Ovary (tissue), 10 donors: ENCODE measurements at places on chromosomes 1 and 21. TPM values are rescaled to one million over a fixed set of nuclear protein-coding genes. Genes with fewer than 3 reads are reported as not detected.

Gene HTR6
- total RNA-seq = not detected

Gene NOL9
- total RNA-seq = 16.2 TPM

Gene HSD3B2
- 0.23 TPM for total RNA-seq

DNA sequence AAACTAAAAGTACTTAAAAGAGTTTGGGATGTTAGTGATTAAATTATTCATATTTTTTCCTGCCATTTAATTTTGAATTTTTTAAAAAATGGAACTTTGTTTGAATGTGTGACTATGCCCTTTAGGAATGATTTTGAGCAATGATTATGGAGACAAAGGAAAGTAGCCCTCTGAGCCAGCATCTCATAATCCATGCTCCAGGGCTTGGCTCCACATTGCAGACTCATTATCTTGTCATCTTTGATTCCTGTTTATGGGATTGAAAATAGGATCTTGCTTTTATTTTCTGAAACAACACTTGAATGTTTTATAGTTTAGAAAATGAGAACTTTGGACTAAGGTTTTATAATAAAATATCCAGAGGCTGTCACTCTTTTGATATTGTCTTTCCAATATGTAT lies 14.5 kb downstream of the AXDND1 start:
- DNase-seq = no peak

DNA sequence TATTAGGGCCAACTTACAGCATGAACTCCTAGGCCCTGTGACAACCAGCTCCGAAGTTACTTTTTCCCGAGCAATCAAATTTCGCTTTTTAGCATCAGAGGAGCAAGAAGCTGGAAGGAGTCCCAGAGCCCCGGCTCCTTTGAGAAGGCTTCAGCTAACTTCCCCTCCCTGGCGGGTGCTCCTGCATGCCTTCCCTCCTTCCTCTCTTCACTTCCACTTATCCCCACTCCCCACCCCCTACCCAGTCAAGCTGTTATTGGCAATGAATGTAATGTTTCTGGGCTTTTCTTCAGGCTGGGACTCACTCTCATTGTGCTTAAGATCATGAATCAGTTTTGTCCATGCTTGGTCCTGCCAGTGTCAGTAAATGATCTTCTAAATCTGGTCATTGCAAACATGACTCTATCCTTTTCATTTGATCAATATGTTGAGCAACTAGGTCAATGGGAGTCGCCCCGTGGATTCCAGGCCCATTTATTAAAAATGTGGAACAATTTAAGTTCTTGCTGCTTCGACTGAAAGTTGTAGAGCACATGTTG lies 94.5 kb upstream of the TSPAN2 start:
- peak; percentile 59 for DNase-seq

- DNase-seq = no peak
Measured at GRCh38 chr1:167826127-167826526, 87.8 kb downstream of the ADCY10 start.

DNA sequence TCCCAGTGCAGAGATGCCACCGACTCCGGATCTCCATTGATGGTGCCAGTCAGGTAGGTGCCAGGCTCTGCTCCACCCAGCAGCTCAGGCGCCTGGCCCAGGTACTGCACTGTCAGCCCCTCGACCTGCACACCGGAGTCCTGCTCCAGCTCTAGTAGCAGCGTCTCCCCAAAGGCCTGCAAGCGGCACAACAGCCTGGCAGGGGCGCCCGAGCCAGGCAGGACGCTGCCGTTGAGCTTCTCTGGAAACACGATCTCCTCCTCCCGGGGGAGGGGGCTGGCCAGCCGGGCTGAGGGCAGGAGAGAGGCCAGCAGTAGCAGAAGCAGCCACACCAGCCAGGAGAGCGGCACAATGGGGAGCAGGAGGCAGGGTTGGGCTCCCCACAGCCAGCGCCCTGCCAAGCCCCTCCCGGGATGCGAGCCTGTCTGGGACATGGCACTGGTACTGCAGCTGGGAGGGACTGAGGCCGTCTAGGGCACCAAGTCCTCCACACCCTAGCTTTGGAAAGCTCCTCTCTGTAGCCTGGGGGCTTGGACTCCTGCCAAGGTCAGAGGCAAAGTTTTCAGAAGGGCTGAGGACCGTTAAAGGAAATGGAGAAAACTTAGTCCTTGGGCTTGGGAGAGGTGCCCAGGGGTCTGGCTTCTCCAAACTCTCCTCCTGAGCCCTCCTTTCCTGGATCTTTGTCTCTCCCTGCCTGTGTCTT lies 509 bp downstream of the ADAMTS4 start:
- peak; percentile 50 for DNase-seq

DNA sequence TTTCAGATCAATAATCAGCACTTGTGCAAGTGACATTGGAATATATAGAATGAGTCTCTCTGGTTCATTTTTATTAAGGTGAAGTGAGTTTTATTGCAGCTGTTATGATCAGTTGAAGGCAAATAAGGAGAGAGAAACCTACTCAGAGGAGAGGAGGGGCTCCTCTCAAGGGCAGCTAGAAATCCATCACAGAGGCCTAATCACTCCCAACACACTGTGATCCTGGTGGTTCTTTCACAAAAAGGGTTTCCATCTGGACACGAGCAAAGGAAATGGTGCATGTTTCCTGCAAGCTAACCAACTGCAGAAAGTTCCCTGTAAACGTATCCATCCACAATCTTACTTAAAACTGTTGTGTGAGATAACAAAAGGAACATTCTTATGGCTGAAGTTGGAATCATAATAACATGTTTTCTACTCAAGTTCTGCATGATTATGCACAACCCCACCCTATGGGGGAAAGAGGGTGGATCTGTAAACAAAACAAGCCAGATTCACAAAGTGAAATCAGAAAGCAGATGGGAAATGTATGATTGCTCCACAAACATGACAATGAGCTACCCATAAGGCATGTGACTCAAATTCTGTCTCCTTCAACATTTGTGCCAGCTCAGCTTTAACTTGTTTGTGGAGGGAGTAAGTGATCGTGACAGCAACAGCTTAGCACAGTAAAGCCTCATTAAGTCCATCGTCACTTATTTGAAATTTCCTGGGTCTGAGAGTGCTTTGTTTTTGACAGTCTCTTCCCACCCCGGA lies 141.2 kb upstream of the ST6GALNAC5 start:
- no peak for DNase-seq

GRCh38 chr1:230858236-230858820 lies 10.0 kb downstream of the C1orf198 start:
- DNase-seq = no peak

GRCh38 chr1:226603858-226604559 lies 55.4 kb downstream of the STUM start:
- no peak for DNase-seq

- DNase-seq = no peak
Measured at GRCh38 chr1:52225174-52225573, 83.3 kb downstream of the ZFYVE9 start.

DNA sequence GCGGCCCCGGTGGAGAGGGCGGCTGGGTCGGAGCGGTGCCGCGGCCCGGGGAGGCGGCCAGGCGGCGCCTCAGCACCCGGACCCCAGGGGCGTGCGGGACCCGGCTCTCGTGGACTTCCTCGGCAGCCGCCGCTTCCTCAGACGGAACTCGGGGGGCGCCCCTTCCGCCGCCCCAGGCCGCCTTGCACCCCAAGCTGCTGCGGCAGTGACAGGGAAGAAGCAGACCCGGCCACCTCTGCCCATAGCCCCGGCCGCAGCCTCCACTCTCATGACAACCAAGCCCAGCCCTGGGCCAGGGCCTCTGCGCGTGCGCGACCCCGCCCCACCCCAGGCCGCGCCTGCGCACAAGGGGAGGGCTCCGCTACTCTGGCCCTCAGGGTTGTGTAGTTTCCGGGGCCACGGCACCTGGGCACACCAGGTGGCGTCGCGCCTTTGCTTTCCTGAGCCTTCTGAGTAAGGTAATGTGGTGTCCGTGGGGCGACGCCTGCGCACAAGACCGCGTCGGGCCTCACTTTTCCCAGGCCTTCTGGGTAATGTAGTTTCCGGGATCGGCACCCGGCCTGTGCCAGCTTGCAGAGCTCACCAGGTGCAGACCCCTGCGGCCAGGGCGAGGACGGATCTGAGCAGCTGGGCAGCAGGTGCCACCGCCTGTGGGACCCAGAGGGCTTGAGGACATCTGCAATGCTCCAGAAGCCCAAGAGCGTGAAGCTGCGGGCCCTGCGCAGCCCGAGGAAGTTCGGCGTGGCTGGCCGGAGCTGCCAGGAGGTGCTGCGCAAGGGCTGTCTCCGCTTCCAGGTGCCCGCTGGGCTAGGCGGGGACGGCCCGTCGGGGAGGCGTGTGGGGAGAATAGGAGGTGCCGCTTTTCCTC lies at the start of the genes CEP104 and DFFB:
TSS of gene CEP104 (minus strand) at position 289 of the 868 bp plus-strand sequence. CDS start 4,804 bp downstream, outside the sequence.
TSS of gene DFFB (plus strand) at position 554 of the 868 bp plus-strand sequence. CDS start at position 682, 128 bp downstream.
- DNase-seq = peak; percentile 89

DNA sequence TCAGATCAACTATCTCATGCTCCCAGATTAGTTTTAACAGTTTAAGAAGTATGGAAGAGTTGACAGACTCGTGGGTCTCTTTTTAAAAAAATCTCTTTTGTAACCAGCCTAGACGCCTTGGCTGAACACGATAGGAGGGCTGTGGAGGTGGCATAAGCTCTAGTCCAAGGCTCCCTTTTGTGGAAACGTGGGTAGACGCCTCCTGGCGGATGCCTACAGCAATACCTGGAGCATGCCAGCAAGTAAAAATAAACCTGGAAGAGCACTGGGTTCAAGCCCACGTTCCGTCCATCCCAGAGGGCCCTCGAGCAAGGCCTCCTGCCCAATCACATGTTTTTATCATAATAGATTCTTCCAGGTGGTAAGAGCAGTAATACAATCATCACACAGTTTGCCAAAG lies 87.9 kb downstream of the RGS7 start:
- no peak for DNase-seq

GRCh38 chr1:200671235-200671786 lies 1.6 kb upstream of the DDX59 start:
- DNase-seq = no peak

DNA sequence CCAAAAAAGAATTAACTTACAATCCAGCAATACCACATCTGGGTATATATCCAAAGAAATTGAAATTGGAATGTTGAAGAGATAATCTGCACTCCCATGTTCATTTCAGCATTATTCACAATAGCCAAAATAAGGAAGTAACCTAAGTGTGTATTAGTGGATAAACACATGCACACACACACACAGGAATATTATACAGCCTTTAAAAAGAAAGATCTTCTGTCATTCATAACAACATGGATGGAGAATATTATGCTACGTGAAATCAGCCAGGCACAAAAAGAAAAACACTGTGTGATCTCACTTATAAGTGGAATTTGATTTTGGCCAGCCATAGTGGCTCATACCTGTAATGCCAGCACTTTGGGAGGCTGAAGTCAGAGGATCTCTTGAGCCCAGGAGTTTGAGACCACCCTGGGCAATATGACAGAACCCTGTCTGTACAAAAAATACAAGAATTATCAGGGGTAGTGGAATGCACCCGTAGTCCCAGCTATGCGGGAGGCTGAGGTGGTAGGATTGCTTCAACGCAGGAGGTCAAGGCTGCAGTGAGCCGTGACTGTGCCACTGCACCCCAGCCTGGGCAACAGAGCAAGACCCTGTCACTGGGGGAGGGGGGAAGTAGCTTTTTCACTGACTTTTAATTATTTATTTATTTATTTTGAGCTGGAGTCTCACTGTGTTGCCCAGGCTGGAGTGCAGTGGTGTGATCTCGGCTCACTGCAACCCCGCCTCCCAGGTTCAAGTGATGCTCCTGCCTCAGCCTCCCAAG lies 9.3 kb upstream of the EIF2B3 start:
- DNase-seq = no peak

DNA sequence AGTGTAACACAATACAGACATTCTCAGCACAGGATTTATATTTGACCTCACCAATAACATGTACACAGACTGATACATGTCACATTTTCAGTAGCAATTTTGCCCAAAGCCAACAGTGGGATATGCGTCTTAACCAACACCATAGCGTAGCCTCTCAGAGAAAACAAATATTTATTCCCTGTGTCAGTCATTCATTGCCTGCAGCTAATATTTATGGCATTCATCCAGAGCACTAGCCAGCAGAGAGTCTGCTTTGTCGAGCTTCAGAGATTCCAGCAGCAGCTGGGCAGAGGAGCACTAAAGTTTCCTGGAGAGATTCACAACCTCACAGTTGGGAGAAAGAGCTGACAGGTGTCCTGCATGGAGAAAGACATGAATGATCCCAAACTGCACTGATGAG lies 400.7 kb upstream of the DAB1 start:
- no peak for DNase-seq

DNA sequence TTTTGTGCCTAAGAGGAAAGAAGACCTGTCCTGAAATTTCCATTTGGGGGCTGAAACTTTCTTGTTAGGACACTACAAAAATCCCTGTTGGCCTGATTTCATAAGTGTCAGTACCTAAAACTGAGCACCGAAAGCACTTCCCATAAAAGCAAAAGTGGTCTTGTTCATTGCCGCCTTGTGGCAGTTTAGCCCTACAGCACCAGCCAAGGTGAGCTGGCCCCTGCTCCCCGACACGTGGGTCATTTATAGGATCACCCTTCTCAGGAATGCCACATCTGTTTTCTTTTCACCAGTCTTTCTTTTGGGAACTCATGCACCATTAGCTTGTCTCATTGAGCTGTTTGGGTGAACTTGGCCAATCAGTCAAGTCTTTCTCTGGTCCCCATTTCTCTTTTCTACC lies 155.8 kb upstream of the KAZN start:
- no peak for DNase-seq

GRCh38 chr1:20660847-20661206 lies 342 bp downstream of the DDOST start:
- no peak for DNase-seq

DNA sequence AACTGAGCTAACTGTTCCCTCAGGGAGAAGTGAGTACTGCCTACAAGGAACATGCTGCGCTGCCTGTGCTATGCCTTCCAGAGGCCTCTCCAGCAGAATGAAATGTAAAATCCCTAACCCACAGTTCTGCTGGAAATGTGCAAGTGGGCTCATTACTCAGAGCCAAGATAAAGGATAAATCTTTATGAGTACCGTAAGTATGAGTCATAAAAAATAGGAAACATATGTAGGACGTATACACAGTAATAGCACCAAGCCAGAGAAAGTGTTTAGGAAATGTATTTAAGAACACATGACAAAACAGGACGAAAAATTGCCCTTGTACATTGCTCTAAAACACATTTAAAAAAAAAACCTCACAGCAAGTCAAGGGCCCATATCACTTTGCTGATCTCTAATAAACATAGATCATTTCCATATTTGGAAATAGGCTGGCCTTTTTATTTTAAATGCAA lies 104.6 kb downstream of the TGFBR3 start:
- DNase-seq = no peak

- no peak for DNase-seq
Measured at GRCh38 chr1:201123866-201124265, 3.1 kb downstream of the ASCL5 start.

GRCh38 chr1:4652631-4653327 lies 1.6 kb upstream of the AJAP1 start:
- DNase-seq = peak; percentile 57
